ENCODE measurements at places on chromosomes 5 and 9.

- no peak overlapping the region for H3K27ac ChIP-seq
- DNase-seq, result no peak
- H3K4me1 ChIP-seq, result 0 out of 2 replicates have a peak, but pooled peaks cover 2% of the 10 kb centered on the region
- H3K4me3 ChIP-seq, result no peak overlapping the region
- H3K36me3 ChIP-seq, result peaks cover 20% of the 10 kb centered on the region
Observed at GRCh38 chr5:449151-449550, 6.2 kb downstream of the EXOC3 start.

GRCh38 chr5:122478741-122479442, 166.9 kb downstream of the SNCAIP start:
- no peak overlapping the region for H3K4me3 ChIP-seq
- H3K4me1 ChIP-seq, result peaks cover 1% of the 10 kb centered on the region
- DNase-seq, result no peak
- no peak overlapping the region for H3K27ac ChIP-seq
- no peaks in the 10 kb centered on the region for H3K27me3 ChIP-seq
- no peaks in the 10 kb centered on the region for H3K36me3 ChIP-seq

DNA sequence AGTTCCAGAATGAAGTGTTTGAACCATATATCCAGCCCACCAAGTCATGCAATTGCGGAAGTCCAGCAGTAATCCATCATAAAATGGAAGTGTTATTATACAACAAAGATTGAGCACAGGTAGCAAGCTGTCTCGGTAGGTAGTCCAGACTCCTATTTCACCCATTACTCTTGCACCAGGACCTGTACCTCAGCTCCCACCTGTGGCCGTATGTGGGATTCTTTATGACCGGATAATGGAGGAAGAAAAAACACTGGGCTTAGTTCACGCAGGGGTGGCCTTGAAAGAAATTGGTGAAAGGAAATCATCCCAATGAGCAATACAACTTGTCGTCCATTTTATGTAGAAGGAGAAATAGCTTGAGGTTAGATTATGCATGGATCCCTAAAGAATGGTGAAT, 216.3 kb downstream of the ESM1 start:
- no peaks in the 10 kb centered on the region for H3K27me3 ChIP-seq
- DNase-seq, result no peak
- no peaks in the 10 kb centered on the region for H3K4me1 ChIP-seq
- H3K4me3 ChIP-seq, result no peak overlapping the region
- H3K36me3 ChIP-seq, result no peaks in the 10 kb centered on the region

DNA sequence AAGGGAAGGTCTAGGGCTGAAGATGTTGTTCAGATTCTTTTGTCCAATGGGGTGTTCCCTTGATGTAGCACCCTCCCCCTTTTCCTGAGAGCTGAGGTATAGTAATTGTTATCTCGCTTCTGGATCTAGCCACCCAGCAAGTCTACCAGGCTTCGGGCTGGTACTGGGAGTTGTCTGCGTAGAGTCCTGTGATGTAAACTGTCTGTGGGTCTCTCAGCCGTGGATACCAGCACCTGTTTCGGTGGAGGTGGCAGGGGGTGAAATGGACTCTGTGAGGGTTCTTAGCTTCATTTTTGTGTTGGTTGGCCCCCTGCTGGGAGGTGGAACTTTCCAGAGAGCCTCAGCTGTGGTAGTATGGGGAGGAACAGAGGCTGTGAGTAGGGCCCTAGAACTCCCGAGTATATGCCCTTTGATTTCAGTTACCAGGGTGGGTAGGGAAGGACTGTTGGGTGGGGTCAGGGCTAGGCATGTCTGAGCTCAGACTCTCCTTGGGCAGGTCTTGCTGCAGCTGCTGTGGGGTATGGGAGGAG, 25.2 kb upstream of the RIOK2 start:
- no peak overlapping the region for H3K4me3 ChIP-seq
- no peaks in the 10 kb centered on the region for H3K27me3 ChIP-seq
- no peaks in the 10 kb centered on the region for H3K4me1 ChIP-seq
- H3K36me3 ChIP-seq, result no peaks in the 10 kb centered on the region
- DNase-seq, result no peak
